ENCODE measurements at places on chromosomes 3 and 15. TPM values are rescaled to one million over a fixed set of nuclear protein-coding genes. Genes with fewer than 3 reads are reported as not detected.

DNA sequence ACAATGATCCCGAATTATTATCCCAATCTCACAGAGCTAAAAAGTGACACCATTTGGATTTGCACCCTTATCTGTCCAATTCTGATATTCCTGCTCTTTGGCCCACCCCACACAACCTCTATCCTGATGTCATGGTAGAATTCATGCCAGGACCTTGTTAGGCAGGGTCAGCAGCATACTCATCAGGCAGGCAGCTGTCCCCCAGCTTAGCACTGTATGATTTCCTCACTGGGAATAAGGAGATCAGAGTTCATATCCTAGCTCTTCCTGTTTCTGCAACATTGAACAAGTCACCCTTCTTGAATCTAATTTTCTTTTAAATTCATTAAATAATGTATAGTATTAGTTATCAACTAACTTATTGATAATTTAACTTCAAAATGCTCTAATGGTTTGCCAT lies 12.0 kb upstream of the C3orf80 start:
- no peak for DNase-seq

GRCh38 chr3:155676252-155676981 lies 68.5 kb downstream of the PLCH1 start:
- no peak for DNase-seq

The TTLL13 gene
- total RNA-seq = 0.19 TPM

DNA sequence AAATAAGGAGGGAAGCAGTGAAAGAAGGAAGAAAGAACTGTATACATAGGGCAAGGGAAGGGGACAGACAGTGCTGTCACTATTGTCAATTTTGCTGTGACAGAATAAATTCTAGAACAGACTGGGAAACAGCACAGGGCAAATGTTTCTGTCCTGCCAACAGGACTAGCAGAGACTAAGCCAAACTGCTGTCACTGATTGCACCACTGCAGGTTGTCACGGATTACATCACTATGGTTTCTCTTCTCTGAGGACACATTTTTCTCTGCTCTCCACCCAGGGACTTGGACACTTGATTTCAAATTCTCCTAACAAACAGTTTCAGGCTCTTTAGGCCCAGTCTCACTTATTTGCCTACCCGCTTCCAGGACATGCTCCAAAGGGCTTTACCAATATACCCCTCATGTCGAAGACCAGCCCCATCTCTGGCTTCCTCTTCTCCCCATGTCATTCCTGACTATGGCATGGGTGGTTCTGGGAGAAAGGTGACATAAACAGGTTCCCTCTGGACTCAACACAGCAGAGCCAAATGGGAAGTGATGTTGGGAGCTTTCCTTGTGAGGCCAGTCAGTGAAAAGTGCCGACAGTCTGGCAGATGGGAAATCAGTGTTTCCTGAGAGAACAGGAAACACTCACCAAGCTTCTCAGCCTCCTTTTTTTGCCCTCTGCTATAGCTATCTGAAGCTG lies 70.2 kb upstream of the ST3GAL6 start:
- DNase-seq = no peak

The PLSCR5 gene
- not detected for total RNA-seq

- no peak for DNase-seq
These were observed 20.8 kb downstream of the PIK3CA start for GRCh38 chr3:179168918-179169317.

DNA sequence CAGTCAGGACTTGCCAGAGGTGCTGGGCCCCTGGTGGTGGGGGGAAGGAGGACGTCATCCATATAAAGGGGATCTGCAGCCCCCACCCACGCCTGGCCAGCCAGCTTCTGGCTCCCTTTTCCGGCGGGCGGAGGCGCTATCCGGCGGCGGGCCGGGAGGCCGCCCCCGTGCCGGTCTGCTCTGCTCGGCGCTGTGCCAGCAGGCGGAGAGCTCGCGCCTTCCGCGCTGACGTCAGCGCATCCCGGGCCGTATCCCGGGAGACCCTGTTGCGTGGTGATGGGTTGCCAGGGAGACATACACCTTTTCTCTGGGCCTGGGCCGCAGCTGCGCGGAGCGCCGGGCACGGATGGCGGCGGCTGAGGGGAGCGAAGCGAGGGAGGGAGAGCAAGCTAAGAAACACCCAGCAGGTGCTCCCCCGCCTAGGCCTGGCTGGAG lies 1.1 kb downstream of the FAM131A start:
- DNase-seq = no peak

- no peak for DNase-seq
These were observed 44.1 kb downstream of the UMPS start for GRCh38 chr3:124774327-124774718.

GRCh38 chr3:61381745-61382392 lies 130.6 kb upstream of the FHIT start:
- DNase-seq = no peak

The SLC51A gene
- total RNA-seq = not detected

The TMEM207 gene
- total RNA-seq = not detected

The AADACL2 gene
- not detected for total RNA-seq

- no peak for DNase-seq
These were observed 96.0 kb downstream of the ISL2 start for GRCh38 chr15:76432604-76433003.

DNA sequence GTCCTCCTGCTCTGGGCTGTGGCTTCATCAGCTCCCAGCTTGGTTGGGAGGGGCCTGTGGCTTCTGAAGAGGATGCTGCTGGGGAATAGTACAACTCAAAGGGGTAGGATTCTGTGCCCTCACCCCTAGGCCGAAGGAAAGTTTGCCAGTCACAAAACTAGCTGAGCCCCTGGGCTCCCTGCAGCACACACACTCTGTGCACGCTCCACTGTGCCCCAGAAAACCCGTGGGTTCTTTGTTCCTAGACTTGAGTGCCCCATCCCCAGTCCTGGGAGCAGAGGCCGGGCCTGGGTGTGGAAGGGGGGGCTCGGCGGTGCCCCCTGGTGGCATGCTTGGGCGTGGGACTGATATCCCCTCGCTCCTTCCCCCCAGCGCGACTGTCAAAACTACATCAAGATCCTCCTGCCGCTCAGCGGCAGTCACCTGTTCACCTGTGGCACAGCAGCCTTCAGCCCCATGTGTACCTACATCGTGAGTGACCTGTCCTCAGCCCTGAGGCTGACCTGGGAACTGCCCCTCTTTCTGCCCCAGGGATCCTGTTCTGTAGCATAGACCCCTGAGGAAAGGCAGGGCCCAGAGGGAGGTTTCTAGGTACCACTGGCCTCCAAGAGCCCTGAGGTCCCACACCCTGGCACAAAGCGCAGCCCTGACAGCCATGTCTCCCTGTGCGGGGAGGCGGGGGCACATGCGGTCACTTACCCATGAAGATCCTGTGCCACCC lies 14.2 kb downstream of the CIB1 start:
- peak; percentile 55 for DNase-seq

DNA sequence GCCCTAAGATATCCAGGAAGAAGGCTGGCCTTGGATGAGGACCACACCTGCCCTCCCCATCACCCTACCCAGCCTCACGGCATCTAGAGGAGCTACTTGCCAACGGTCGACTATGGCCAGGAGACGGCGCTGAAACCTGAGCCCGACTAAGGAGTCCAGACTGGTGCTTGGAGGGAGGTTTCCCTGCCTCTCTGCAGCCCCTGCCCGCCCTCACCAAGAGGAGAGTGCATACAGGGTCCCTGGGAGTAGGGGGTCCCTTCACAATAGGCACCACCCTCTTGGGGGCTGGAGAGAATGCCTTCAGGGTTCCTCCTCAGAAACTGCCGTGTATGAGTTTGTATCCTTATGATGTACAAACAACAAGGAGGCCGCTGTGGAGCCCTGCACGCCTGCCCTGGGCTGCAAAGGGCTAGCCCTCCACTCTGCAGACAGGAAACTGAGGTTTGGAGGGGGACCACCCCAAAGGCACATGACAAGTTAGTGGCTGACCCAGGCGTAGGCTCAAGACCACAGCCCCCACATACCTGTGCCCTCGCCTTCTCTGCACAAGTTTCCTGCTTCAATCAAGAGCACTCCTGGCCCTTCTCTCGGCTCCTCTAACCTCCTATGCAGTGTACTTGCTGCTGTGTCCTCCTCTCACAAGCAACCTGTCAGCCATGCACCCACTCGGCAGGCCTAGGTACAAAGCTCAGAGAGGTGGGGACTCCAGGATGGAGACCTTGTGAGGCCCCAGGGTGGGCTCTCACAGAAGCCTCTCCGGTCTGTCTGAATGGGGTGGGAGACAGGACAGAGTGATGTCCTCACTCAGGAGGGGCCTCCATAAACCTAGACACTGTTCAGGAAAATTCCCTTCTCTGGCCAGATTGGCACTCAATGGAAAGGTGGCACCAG lies 7.4 kb downstream of the KLF15 start:
- DNase-seq = no peak

DNA sequence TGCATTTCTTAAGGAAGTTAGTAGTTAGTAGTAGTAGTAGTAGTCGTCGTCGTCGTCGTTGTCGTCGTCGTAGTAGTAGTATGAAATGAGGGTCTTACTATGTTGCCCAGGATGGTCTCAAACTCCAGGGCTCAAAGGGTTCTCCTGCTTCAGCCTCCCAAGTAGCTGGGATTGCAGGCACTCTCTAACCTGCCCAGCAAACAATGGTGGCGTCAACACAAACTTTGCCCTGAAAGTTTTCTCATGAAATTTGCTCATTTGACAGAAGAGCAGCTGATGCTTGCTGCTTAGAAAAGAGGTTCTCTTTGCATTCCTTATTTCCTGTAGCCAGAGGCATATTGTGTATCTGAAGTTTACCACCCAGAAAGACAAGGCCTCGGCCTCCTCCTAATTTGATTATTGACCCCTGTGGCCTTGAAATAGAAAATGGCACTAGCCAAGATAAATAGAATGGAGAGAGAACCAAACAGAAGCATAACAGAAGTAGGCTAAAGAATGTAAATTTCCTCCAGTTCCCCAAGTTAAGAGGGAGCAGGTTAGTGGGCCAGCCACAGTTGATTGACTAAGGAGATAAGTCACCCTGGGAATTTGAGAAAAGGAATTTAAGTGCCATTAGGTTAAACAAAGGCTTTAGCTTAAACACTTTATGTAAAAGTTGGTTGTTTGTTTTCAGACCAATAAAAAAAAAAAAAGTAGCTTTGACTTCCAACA lies 166.2 kb upstream of the ROBO2 start:
- DNase-seq = no peak

DNA sequence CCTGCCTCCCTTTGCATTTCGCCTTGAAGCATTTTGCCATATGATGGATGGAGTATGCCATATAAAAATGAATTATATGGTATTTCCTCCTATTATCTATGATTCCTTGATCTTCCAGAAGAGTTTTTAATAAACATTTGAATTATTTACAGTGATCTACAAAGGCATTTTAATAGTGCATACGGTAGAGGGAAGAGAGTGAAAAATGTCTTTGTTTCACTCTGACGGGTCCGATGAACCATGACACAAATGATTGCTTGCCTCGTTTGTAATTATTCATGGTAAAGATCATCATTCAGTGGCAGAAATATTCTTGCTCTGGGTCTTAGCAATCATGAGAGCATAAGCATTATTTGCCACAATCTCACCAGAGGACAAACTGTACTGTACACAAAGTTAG lies 1010.9 kb downstream of the NTRK3 start:
- DNase-seq = no peak

DNA sequence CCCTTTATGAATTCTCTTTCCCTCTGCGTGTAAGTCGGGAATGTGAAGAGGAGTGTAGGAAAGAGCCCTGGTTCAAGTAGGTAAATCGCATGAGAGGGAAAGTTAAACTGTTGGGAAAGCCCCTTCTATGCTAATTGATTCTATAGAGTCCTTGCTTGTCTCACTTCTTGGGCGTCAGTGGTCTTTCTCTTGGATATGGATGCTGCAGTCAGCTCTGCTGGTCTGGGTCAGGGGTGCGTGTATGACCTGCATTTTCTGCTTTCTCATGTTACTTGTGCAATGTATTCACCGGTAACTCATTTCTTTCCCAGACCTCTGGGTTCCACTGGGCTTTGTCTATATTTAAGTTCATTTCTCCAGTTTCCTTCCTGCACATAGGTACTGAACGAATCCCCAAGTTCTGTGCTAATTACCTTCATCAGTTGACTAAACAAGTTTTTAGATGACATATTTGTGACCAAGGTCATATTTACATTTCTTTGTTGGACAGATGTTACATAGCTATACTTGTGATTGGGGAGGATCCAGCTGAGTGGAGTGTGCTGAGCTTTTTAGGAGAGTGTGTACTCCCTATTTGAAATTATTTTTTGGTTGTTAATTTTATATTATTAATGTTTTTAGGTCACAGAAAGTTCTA lies 1.4 kb downstream of the SETD5 start:
- DNase-seq = no peak

- DNase-seq = no peak
These were observed 26.2 kb downstream of the FBXL22 start for GRCh38 chr15:63623232-63623969.

DNA sequence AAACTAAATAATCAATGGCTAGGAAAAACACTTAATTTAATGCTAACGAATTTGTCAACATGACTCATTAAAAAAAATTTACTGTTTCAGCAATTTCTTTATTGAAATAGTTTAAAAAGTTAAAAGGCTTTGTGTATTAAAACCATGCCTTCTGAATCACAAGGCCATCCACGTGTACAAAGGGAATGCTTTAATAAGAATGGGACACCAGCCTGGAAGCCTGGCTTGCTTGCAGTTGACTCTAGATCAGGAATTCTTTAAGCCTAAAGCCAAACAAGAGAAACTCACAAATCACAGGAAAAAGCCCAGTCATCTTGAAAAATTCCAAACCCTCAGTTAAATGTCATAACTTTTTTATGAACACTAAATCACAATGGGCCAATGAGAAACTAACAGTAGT lies 137.6 kb downstream of the PEAK1 start:
- DNase-seq = no peak

DNA sequence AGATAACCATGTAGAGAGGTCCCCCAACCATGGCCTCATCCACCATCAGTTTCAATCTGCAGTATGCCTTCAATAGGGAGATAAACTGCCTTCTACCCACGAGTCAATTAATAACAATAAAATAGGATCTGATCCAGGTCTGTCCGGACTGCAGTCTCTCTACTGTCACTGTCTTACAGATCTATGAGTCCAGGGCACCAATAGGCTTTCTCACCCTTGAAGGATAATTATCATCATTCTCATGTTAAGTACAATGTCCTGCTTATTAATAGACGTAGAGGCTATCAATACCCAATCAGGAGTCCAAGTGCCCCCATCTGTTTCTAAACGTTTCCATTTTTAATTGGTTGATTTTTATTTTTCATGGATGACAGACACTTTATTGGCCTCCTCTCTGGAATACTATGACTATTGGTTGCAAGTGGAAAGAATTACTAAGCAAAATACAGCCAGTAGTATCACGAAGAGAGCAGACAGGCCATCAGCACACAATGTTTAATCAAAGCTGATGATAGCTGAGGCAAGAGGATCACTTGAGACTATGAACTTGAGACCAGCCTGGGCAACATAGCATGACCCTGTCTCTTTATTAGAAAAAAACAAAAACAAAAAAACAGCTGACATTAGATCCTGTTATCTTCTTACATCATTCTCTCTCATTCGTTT lies 480.7 kb downstream of the MAGI1 start:
- DNase-seq = no peak

The ADAMTS17 gene
- total RNA-seq = 2.3 TPM

- no peak for DNase-seq
These were observed at the start of gene TGM5 for GRCh38 chr15:43266834-43267233. Gene TGM5 (minus strand): TSS chr15:43266928. CDS start chr15:43266849, 79 bp downstream.

- DNase-seq = peak; percentile 65
These were observed 25.3 kb downstream of the EXOG start for GRCh38 chr3:38521391-38521987.

Data from neural crest cell (in vitro differentiated cells).